ENCODE measurements at places on chromosomes 11 and 22.

DNA sequence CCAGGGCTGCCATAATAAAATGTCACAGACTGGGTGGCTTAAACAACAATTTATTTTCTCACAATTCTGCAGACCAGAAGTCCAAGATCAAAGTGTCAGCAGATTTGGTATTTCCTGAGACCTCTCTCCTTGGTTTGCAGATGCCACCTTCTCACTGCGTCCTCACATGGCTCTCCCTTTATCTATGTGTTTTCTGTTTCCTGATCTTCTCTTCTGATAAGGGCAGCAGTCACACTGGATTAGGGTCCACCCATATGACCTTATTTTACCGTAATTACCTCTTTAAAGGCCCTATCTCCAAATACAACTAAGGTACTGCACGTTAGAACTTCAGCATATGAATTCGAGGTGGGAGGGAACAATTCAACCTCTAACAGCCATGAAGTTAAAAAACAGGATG, 238.9 kb upstream of the API5 start:
- DNase-seq, result no peak

DNA sequence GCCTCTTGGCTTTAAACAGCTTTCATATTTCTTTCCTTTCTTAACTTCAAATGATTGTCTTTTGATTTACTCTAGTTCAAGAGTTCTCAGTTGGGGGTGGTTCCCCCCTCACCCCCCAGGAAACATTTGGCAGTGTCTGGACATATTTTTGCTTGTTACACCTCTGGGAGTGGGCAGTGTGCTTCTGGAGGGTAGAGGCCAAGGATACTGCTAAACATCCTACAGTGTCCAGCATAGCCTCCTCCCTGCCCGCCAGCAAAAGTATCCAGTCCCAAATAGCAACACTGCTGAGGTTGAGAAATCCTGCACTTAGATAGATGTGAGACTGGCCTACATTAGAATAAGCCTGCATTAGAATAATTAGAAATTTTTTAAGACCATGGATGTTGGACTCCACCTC, 3.2 kb downstream of the PPP6R3 start:
- DNase-seq, result no peak

- no peak for DNase-seq
These were observed at the start of gene SAA2 for GRCh38 chr11:18248561-18248960. Gene SAA2, minus strand, starts transcription at chr11:18248668. Its CDS starts 657 bp downstream, at chr11:18248011.

DNA sequence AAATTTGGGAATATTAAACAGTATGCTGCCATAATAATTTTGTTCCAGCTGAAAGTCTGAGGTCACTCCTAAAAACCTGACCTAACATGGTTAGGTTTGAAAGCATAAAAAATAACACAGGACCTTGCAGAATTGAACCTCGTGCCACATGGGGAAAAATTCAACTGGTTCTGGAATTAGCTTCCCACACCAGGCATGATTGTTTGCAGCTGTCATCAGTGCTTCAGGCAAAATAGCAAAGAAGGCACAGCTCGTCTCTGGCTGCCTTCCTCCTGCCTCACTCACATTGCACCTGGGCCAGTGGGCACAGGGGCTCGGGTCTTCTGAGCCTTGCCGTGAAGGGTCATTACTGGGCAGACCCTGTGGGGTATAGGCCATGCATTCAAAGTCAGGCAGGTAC, 153.8 kb upstream of the ARHGAP20 start:
- DNase-seq, result no peak

DNA sequence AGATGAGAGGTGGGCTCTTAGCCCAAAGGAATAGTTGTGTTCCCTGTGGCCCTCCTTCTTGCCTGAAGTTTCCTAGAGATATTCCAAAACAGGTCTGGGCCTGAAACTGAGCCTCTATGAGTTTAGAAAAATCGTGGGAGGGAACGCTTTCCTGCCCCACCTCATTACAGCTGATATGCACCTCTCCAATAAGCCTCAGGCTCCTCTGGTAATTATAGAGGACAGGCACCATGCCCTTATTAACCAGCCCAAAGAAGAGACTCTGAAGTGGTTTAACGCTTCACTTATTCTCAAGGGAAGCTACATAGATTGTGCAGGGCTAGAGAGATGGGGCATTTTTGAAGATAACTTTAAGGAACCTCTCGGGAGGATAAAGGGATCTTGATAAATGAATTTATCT, 3.4 kb upstream of the MPZL2 start:
- DNase-seq, result no peak

GRCh38 chr11:125990244-125990643, 44.4 kb downstream of the VSIG10L2 start:
- no peak for DNase-seq

- no peak for DNase-seq
These were observed 19.3 kb downstream of the RFPL1 start for GRCh38 chr22:29457730-29458129.

DNA sequence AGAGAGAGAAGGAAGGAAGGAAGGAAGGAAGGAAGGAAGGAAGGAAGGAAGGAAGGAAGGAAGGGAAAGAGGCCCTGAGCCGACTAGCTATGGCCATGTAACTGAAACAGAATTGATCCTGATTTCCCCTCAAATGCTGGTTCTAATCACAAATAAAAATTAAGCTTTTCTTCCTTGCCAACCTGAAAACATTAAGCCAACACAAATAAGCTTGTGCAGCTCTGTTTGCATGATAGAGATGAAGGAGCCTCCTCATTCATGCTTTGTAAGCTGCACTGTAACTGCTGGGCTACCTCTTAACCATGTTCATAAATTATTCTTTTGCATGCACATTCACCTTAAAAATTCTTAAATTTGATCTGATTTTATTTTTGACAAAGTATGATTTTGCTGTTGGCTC, 27.7 kb upstream of the APOL5 start:
- no peak for DNase-seq

DNA sequence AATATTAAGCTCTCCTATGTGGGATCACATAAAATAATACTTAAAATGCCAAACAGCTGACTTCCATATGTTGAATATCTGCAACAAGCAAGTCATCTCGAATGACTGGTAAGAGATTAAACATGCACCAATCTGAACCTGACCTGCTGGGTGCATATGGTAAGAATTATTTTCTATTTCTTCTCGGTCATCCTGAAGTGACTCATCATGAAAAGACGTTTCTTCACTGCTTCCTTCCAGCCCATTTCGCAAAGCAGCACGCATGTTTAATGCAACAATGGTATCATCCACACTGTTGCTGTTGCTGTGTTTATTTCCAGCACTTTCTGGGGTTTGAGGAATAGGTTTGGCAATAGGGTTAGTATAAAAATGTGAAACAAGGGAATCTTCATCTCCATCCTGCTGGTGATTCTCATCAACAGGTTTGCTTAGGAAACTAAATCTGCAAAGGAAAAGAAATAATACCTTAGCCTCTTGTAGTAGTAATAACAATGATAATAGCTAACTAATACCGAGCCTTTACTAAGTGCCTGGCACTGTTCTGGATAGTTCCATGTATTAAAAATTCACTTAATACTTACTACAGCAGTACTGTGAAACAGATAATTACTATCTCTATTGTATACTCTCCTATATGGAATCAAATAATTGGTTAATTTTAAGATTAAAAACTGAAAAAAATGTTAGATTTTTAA, 52.0 kb upstream of the CHRNA10 start:
- DNase-seq, result no peak

GRCh38 chr22:47144791-47145425, 382.5 kb downstream of the TBC1D22A start:
- DNase-seq, result no peak

DNA sequence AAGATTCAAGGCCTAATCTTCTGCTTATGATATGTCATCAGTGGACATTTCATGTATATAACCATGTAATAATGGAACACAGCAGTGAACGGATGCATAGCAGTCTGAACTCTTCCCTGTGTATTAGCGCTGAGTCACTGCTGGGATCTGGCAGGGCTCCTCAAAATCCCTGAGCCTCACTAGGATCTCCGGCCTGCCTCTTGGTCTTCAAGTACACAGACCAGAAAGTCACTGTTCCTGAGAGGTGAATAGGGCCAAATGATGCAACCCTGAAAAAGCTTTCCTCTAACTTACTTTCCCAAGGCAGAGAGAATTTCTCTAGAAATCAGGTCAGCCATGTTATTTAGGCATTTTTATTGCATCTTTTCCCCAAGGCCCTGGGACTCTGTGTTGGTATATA, 35.0 kb downstream of the POU2AF1 start:
- DNase-seq, result no peak

DNA sequence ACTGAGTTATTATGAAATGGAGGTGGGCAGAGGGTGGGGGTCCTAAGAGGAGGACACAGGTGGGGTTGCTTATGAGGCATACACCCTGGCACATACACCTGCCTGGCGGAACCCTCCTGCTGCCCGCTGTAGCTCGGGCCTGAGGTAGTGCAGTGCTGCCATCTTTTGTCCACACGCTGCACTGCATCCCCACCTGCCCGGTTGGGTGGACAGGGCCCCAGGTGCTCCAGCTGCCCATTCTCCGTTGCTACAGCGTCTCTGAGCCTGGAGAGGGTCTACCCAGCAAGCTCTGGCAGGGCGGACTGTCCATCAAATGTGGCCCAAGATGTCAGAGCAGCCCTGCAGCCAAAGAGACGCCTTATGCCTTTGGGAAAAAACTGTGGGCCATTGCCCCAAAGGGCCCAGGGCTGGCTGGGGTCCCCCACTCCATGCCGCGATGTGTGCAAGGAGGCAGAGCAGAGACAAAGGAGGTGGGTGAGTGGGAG, 131.2 kb downstream of the BUD13 start:
- DNase-seq, result no peak

DNA sequence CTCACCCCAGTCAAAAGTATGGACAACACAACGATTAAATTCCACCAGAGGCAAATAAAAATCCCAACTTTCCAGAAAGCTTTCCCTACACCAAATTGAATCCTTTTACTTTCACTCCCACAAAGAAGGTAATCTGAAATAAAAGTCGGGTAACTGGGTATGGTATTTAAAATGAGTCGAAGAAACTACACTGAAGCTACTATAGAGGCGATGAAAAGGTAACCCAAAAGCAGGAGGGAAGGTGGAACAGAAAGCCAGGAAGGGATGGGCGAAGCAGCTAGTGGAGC, 1.1 kb downstream of the PICALM start:
- DNase-seq, result no peak

GRCh38 chr11:3225826-3226750, 6.1 kb downstream of the MRGPRE start:
- DNase-seq, result no peak

DNA sequence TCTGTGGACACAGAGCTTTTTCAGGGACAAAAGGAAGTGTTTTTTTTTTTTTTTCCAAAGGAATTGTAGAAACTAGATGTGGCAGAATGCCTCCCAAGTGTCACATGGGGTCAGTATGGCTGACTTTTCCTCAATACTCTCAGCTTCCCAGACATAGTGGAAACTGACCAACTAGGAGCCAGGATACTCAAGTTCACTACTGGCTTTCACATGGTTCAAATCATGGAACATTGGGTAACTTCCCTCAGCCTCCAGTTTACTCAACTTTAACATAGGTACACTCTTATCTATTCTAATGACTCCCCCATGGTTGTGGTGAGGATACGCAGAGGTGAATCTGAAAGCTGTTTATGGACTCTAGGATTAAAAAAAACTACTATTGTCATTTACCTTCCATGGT, 1.4 kb downstream of the SLC5A1 start:
- DNase-seq, result no peak

DNA sequence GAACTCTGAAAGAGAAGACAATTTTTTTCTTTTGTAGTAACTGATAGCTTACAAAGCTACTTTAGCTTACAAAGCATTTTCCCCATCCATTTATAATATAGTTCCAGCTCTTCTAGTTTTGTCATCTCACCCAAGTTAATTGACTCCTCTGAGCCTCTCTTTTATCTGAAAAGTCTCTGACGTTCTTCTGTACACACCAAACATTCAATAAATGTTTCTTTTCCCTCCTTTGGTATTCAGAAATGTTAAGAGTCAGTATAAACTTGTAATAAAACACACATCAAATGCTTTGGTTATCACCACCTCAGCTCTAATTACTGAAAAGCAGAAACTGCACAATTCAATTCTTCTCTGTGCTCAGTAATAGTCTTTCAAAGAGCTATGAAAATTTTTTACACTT, 5.9 kb downstream of the CCDC90B start:
- no peak for DNase-seq

- no peak for DNase-seq
These were observed 46.6 kb downstream of the GGTLC2 start for GRCh38 chr22:22691055-22691454.

DNA sequence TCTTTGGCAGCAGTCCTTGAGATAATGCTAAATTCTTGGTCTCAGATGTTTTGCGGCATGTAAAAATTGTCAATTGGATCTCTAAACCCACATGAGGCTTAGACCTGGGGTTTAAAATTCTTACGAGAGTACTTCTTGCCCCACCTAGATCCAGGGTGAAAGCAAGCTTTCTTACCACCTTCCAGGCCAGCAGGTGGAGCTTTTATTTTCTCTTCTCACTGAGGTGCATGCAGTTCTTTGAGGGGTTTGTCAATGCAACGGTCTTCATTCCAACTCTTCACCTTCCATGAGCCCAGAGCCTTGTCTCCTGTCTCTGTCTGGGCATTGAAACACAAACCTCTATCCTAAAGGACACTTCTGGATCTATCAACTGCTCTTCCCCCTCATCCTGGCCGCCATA, 154.1 kb downstream of the MYO18B start:
- DNase-seq, result no peak

DNA sequence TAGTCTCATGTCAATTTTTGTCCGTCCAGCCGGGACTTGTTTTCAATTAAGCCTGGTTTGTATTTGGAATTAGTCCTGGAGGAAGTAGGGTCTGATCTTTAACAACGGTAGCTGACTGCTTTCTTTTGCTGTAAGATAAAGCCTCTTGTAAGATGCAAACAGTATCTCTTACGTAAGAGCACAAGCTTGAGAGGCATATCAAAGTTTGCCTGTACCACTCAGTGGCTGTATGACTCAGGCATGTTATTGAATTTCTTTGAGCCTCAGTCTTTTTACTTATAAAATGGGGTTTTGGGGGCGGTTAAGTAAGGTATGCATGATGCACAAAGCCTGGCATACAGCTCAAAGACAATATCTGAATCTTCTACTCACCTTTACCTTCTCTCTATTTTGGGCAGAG, 198.4 kb upstream of the NARS2 start:
- no peak for DNase-seq

- no peak for DNase-seq
These were observed 11.7 kb upstream of the MYH9 start for GRCh38 chr22:36399472-36399778.

GRCh38 chr11:8709002-8709672, 26.5 kb downstream of the RPL27A start:
- no peak for DNase-seq

GRCh38 chr11:69071086-69071800, 22.5 kb downstream of the TPCN2 start:
- no peak for DNase-seq

GRCh38 chr22:19386248-19386647, 45.3 kb downstream of the HIRA start:
- DNase-seq, result no peak

DNA sequence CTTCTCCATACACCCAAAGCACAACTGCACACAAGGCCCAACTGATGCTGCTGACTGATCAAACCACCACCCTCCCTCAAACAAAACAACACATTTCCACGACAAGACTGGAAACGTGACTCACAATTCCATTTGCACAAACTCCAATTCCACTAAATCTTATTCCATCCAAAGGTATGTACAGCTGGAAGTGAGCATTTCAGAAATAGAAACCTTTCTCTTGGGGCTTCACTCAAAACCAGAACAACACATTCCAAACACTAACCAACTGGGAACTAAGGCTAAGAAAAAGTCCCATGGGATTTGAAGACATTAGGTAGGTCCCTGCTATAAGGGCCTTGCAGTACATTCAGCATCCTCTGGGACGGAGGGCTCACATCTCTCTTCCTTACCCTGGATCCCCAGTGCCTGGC, 19.6 kb downstream of the MORC2 start:
- DNase-seq, result no peak
